ENCODE measurements at places on chromosomes 13 and 19.

DNA sequence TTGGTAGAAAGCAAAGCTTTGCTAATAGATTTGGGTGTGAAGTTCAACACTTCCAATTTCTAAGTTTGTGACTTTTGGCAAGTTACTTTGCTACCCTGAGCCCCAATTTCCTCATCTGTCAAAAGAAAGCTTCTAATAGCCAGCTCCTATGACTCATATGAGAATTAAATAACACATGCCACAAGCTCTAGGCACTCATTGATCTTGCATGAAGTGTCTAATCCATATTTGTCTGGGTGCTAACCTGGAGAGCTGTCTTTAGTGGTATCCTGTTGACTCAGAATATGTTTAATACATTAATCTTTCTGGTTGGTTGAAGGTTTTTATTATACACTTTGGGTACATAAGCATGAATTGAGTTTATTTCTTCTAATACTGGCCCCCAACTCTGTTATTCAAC, 188.8 kb downstream of the POSTN start:
- DNase-seq: no peak

GRCh38 chr13:26695891-26696311, 64.7 kb downstream of the GPR12 start:
- DNase-seq: no peak

DNA sequence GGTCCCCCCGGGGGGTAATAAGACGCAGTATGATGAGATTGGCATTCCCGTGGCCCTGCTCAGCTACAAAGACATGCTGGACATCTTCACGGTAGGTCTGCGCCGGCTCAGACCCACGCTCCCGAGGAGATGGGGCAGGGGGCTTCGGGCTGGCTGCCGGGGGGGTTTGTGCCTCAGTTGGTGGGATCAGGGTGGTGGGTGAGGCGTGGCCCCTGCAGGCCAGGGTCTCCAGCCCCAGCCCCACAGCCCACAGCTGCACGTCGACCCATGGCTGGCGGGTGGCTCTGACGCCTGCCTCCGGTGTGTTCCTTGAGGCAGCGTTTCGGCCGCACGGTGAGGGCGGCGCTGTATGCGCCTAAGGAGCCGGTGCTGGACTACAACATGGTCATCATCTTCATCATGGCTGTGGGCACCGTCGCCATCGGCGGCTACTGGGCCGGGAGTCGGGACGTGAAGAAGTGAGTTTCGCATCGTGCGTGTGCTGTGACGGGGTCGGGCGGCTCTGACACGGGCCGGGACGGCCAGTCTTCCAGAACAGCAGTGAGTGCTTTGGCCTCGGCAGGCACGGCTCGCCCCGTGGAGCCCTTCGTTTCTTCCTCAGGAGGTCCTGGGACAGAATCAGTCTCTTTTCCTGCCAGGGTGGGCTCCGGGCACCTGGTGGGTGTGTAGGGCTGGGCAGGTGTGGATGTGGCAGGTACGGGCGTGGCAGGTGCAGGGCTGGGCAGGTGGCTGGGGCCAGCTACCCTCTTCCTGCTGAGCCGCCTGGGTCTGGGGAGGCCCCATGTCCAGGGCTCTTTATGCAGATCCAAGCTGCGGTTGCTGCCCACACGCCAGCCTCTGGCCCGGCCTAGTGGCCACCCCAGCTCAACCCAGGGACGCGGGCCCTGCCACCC, 10.5 kb downstream of the SPPL2B start:
- DNase-seq: no peak

- no peak for DNase-seq
Measured at GRCh38 chr13:88246239-88246638, 575.1 kb downstream of the SLITRK5 start.

GRCh38 chr13:44710576-44710975, 134.4 kb upstream of the TSC22D1 start:
- no peak for DNase-seq

- no peak for DNase-seq
Measured at GRCh38 chr19:13781547-13781946, 7.3 kb downstream of the C19orf53 start.

GRCh38 chr19:18765224-18765623, 25.9 kb downstream of the COMP start:
- DNase-seq: no peak

GRCh38 chr19:1566392-1567115, 1.6 kb downstream of the MEX3D start:
- no peak for DNase-seq

DNA sequence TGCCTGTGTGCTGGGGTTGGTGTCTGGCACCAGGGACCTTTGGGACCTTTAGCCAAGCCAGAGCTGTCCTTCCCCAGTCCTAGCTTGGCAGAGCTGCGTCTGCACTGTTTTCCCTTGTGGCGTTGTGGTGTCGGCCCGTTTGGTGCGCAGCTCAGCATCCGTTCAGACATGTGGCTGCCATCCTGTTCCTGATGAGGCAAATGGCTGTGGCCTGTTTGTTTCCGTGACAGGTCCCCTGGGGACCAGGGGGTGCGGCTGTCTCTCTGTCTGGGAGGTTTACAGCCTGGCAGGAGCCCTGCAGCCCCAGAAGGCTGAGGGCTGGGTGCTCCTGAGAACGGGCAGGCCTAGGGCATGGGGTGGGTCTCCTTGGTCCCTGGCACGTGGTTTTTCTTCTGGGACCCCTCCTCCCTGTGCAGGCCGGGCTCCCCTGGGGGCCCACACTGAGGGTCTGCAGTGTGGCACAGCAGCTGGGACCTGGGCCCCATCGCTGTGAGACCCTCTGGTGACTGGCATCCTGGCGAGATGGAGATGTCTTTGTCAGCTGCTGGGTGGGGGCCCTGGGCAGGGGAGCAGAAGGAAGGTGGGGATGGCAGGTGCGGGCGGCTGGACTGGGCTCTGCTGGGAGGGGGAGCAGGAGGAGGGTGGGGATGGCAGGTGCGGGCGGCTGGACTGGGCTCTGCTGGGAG, 4.0 kb downstream of the SPPL2B start:
- DNase-seq: no peak

- DNase-seq: no peak
Measured at GRCh38 chr19:7199613-7200533, 94.3 kb downstream of the INSR start.

GRCh38 chr19:42261763-42262162, 6.8 kb upstream of the ERF start:
- DNase-seq: no peak

DNA sequence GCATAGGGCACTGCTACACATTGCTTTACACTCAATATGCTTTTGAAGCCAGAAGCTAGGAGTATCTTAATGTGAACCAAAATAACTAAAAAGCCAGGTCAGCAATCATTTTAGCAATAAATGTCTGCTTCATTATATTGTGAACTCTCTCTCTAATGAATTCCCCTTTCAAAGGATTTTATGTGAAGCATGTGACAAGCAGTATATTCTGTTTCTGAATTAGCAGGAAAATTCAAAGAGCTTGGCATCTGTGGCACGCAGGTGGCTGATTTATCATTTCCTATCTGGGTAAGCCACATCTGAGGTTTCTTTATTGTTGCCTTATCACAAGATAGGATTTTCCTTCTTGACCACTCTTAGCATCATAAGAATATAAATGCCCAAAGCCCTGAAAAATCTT, 56.8 kb upstream of the KLF12 start:
- no peak for DNase-seq

GRCh38 chr13:23631311-23632047, 61.3 kb downstream of the TNFRSF19 start:
- DNase-seq: no peak

DNA sequence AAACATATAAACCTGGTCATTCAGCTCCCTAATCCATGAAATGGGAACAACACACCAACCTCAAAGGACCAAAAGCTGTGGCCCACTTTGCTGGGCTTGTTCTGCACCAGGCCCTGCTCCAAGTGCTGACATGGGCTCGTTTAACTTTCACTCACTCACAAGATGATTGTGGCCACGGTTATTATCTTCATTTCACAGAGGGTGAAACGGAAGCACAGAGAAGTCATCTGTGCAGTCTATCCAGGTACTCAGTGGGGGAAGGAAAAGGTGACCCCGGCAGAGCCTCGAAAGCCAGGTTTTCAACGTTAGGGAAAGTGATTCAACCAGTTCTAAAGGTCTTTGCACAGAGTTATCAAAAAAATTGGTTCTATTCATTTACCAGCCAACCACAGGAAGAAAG, 68.0 kb downstream of the CRYL1 start:
- DNase-seq: no peak

GRCh38 chr19:55173714-55174409, 6.2 kb downstream of the SYT5 start:
- DNase-seq: no peak

- DNase-seq: no peak
Measured at GRCh38 chr19:2982561-2982960, 5.2 kb downstream of the TLE6 start.

DNA sequence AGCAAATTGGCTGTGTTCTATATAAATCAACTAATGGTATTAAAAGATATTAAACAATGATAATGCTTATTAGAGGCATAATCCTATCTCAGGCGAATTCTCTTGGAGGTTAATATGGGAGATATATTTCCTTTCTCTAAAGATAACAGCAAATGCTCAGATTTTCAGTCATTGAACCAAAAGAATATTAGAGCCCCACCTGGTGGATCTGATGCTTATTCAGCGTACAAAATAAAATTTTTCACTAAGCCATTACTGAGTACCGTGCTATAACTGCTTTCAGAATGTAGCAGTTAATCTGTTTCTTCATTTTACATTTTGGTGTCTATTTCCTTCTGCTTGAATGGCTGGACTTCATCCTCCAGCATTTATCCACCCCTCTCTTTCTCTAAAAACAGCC, 143.3 kb upstream of the IPO5 start:
- DNase-seq: no peak

GRCh38 chr19:3982701-3983541, 2.3 kb downstream of the EEF2 start:
- no peak for DNase-seq

GRCh38 chr13:73901324-73902068, 232.7 kb downstream of the KLF12 start:
- no peak for DNase-seq

- DNase-seq: no peak
Measured at GRCh38 chr19:23403581-23404324, 8.5 kb upstream of the ZNF91 start.

DNA sequence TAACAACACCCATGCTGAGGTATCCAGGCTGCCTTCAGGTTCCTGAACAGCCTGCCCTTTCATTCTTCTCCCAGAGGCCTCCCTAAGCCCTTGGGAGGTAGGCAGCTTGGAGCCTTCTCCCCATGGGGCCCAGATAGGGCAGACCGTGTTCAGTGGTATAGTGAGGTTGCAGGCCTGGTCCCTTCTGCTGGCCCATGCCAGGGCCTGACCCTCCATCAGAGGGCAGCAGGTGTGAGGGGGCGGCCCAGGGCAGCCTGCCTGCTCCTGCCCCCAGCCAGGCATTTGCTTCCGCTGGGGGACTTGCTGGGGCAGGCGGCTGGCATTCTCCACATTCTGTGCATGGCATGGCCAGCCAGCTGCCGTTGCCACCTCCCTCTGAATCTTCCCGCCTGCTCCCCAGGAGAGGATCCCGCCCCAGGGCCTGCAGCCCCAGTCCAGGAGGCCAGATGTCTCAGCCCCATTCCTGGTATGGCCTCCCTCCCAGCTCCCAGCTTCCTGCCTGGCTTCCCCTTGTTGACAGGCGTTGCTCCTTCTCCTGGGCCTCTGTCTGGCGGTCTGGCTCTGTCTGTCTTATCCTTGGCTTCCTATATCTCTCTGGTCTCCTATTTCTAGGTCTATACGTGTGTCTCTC, 8.9 kb downstream of the CIC start:
- no peak for DNase-seq
